ENCODE measurements at places on chromosomes 7 and 10. TPM values are rescaled to one million over a fixed set of nuclear protein-coding genes. Genes with fewer than 3 reads are reported as not detected.

GRCh38 chr7:121027761-121028669 lies 39.5 kb downstream of the CPED1 start:
- no peaks in the 10 kb centered on the region for H3K4me1 ChIP-seq
- DNase-seq = no peak
- H3K4me3 ChIP-seq = no peak overlapping the region
- peaks cover 14% of the 10 kb centered on the region for H3K27me3 ChIP-seq
- no peak overlapping the region for H3K27ac ChIP-seq

DNA sequence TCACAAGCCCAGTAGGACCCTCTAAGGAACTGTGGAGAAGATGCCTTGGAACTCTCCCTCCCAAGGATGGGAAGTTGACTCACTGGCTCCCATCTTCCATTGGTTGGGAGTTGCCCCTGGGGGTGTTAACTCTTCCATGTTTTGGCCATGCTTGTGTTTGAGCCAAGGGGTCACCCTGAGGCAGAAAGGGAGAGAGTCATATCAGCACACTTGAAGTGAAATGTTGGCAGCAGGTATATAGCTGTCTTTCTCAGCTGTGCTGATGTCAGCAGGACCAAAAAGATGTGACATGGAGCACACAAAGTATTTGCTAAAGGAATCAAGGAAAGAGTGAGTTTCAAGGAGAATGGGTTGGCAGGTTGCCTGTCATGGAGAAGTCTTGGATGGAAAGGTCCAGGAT lies 359.4 kb downstream of the RPS24 start:
- no peaks in the 10 kb centered on the region for H3K4me1 ChIP-seq
- peaks cover 2% of the 10 kb centered on the region for H3K27me3 ChIP-seq
- no peak for DNase-seq
- no peak overlapping the region for H3K4me3 ChIP-seq
- H3K36me3 ChIP-seq = no peaks in the 10 kb centered on the region

DNA sequence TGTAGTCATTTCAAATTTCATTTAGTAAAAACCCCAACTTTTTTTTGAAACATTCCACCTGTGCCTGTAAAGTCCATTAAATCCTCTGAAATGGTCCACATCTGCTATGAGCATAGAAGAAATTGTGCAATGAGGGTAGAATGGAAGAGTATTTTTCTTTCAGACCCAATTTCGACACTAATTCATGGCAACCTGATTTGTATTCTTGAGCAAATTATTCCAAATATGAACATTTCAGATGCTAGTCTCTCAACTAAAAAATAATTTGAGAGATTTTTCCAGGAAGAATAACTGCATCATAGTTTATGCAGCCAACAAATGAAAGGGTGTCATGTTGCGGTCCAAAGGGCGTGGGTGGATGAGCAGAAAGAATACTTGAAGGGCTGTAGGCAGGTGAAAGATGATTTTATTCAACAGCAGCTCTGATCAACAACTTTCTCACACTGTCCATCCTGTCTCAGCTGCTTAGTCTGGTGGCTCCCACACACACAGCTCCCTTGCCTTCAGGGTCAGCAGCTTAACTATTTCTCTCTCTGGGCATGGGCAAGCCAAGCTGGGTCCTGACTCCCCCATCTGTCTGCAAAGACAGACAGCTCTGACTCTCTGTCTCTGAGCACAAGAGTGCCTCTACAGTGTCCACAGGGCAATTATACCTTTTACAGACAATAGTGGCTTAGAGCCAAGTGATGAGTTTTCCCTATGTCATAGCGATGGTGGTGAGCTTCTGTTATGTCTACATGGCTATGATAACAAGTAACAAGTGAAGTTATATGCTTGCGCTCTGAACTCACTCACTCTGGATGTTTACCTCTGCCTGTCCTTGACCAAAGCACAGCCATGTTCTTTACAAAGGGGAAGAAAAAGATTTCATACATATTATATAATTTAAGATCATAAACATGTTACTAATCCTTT lies 11.5 kb downstream of the STEAP2 start:
- no peak for DNase-seq
- H3K27ac ChIP-seq = no peak overlapping the region
- peaks cover 18% of the 10 kb centered on the region for H3K27me3 ChIP-seq
- no peak overlapping the region for H3K4me3 ChIP-seq

GRCh38 chr7:132783824-132784223 lies 207.6 kb upstream of the PLXNA4 start:
- H3K4me3 ChIP-seq = no peak overlapping the region
- DNase-seq = no peak
- no peak overlapping the region for H3K27ac ChIP-seq
- peaks cover 3% of the 10 kb centered on the region for H3K4me1 ChIP-seq
- peaks cover 22% of the 10 kb centered on the region for H3K36me3 ChIP-seq
- H3K27me3 ChIP-seq = no peaks in the 10 kb centered on the region

- no peak overlapping the region for H3K4me3 ChIP-seq
- H3K27me3 ChIP-seq = peaks cover 22% of the 10 kb centered on the region
- H3K4me1 ChIP-seq = no peaks in the 10 kb centered on the region
- no peak overlapping the region for H3K27ac ChIP-seq
- no peak for DNase-seq
These were observed 453 bp upstream of the GALNT17 start for GRCh38 chr7:71131256-71132126.

- peaks cover 2% of the 10 kb centered on the region for H3K27me3 ChIP-seq
- H3K4me3 ChIP-seq = no peak overlapping the region
- no peak overlapping the region for H3K27ac ChIP-seq
These were observed 58.1 kb downstream of the CAV1 start for GRCh38 chr7:116582806-116583444.

DNA sequence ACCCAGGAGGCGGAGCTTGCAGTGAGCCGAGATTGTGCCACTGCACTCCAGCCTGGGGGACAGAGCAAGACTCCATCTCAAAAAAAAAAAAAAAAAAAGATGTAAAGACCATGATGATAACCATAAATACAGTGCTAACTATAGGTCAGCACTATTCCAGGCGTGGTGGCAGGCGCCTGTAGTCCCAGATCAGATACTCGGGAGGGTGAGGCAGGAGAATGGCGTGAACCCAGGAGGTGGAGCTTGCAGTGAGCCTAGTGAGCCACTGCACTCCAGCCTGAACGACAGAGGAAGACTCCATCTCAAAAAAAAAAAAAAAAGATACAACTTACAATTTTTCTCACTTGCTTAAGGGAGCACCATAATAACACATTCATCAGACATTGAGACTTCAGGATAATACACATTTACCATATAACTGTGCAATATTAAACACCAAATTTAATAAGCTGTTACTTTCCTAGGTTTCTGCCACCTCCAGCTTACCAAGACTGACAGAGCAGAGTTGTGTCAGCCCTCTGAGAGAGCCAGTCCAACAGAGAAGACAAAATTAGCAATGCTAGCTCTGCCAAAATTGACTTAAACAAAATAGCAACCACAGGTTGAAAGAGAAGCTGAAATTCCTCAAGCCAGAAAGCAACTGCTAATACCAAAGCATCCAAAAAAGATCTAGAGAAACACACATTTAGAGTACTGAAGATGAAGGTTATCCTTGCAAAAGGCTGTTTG lies 8.2 kb downstream of the DNA2 start:
- no peaks in the 10 kb centered on the region for H3K27me3 ChIP-seq
- no peaks in the 10 kb centered on the region for H3K4me1 ChIP-seq
- H3K36me3 ChIP-seq = peaks cover 43% of the 10 kb centered on the region
- H3K4me3 ChIP-seq = no peak overlapping the region

- DNase-seq = no peak
- peaks cover 18% of the 10 kb centered on the region for H3K27me3 ChIP-seq
- H3K4me1 ChIP-seq = no peaks in the 10 kb centered on the region
- H3K36me3 ChIP-seq = no peaks in the 10 kb centered on the region
These were observed 1189.5 kb downstream of the GATA3 start for GRCh38 chr10:9243941-9244411.

The MNX1 gene
- not detected for total RNA-seq

The SPOCK2 gene
- total RNA-seq = 218 TPM
